A549 treated with DMSO at 1 μM for 4 hours (cell line): ENCODE measurements at places on chromosomes 4 and X. TPM values are rescaled to one million over a fixed set of nuclear protein-coding genes. Genes with fewer than 3 reads are reported as not detected.

Gene ERCC6L
- 12.4 to 16.0 TPM (median 14.3 TPM) in 5 replicates for total RNA-seq

Gene DSPP
- not detected in 5 replicates for total RNA-seq

Gene DDX60
- 2.3 to 3.2 TPM (median 2.7 TPM) in 5 replicates for total RNA-seq

Gene BTK
- 0.14 to 0.26 TPM (median 0.18 TPM) in 4 of 5 replicates, not detected in the other for total RNA-seq

Gene CYTL1
- total RNA-seq = not detected in 5 replicates

Gene SLC38A5
- total RNA-seq = 0.10 to 0.44 TPM (median 0.39 TPM) in 5 replicates

Gene PABPC5
- total RNA-seq = not detected in 5 replicates

Gene FAT1
- total RNA-seq = 147 to 196 TPM (median 151 TPM) in 5 replicates

Gene EGF
- total RNA-seq = 0.20 to 0.63 TPM (median 0.32 TPM) in 5 replicates

Gene SOX3
- not detected in 5 replicates for total RNA-seq

Gene RBMXL3
- total RNA-seq = not detected in 5 replicates

Gene PABPC1L2B
- total RNA-seq = not detected in 5 replicates

Gene NRK
- total RNA-seq = not detected in 5 replicates

Gene FMR1NB
- not detected in 5 replicates for total RNA-seq

Gene STPG2
- total RNA-seq = not detected in 5 replicates

Gene UGT2B7
- total RNA-seq = 0.19 to 0.26 TPM (median 0.22 TPM) in 5 replicates

Gene ZNF732
- total RNA-seq = not detected in 5 replicates

Gene HTRA3
- 15.7 to 20.9 TPM (median 18.3 TPM) in 5 replicates for total RNA-seq

Gene TMPRSS11B
- 0.04 TPM in 1 of 5 replicates, not detected in the others for total RNA-seq

Gene ZBED1
- 25.3 to 31.9 TPM (median 31.0 TPM) in 5 replicates for total RNA-seq

Gene F11
- not detected in 5 replicates for total RNA-seq
